ENCODE measurements at places on chromosomes 6 and 20.

DNA sequence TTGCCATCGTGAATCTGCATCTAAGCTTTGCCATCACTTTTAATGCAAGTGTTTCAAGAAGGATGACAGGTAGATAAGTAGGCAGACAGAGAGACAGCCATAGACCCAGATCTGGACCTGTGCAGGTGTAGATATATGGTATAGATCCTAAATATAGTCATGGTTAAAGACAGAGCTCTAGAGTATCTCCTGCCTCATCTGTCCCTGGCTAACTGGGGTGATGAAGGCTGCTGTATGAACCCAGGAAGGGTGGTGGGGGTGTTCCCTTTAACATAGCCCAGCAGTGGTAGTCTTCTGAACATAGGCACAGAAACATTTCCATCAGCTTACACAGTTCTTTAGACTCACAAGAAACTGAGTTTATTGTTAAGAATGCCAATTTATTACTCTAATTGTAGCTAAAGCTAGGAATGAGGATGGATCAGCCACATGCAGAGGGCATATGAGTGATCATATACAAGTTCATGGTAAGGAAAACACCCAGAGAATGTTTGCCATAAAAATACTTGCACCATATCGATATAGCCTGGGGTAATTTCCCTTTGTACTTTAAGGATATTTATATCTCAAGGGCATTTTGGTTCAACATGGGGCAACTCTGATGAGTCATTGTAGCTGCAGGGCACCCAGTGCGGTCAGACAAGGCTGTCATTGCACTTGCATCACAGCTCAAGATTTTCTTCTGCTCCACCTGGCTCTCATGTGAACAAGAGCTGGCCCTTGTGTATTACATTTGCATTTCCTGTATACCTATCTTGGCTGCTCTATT lies 587.2 kb downstream of the EPM2A start:
- no peak overlapping the region for H3K4me3 ChIP-seq
- no peaks in the 10 kb centered on the region for H3K4me1 ChIP-seq
- no peaks in the 10 kb centered on the region for H3K36me3 ChIP-seq
- ATAC-seq: peak; percentile 12
- H3K27me3 ChIP-seq: peaks cover 12% of the 10 kb centered on the region
- no peak overlapping the region for H3K27ac ChIP-seq

GRCh38 chr6:170124836-170125235 lies 166.0 kb downstream of the DLL1 start:
- no peaks in the 10 kb centered on the region for H3K4me1 ChIP-seq
- H3K27me3 ChIP-seq: peaks cover 9% of the 10 kb centered on the region
- no peak for ATAC-seq
- no peak overlapping the region for H3K27ac ChIP-seq
- no peaks in the 10 kb centered on the region for H3K36me3 ChIP-seq

- no peaks in the 10 kb centered on the region for H3K27me3 ChIP-seq
- H3K4me3 ChIP-seq: no peak overlapping the region
- no peaks in the 10 kb centered on the region for H3K36me3 ChIP-seq
Measured at GRCh38 chr6:130152908-130153510, 69.7 kb downstream of the SAMD3 start.

GRCh38 chr6:44645276-44645675 lies 257.8 kb downstream of the CDC5L start:
- no peak overlapping the region for H3K4me3 ChIP-seq
- no peak for ATAC-seq
- peaks cover 33% of the 10 kb centered on the region for H3K4me1 ChIP-seq

GRCh38 chr20:1424336-1424735 lies 31.5 kb upstream of the FKBP1A start:
- ATAC-seq: no peak
- H3K27me3 ChIP-seq: no peaks in the 10 kb centered on the region
- no peaks in the 10 kb centered on the region for H3K36me3 ChIP-seq
- no peak overlapping the region for H3K4me3 ChIP-seq
- no peak overlapping the region for H3K27ac ChIP-seq
- H3K4me1 ChIP-seq: peaks cover 9% of the 10 kb centered on the region

DNA sequence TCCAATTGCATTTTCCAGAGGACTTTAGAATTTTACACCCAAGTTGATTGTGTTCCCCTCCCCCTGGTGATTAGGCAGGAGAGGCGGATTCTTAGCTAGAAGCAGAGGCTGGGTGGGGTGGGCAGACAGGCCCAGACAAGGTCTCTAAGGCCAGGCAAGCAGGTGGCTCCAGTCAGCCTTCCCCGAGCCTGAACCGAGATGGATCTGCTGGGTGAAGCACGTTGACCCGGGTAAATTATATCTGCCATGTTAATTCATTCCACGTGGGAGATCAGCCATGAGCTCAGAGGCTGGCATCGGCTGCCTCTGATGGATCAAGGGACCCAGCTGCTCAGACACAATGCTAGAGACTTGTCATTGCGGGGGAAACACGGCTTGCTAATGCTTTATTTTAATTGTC lies 159.5 kb upstream of the MAFB start:
- no peaks in the 10 kb centered on the region for H3K4me1 ChIP-seq
- ATAC-seq: no peak
- H3K36me3 ChIP-seq: no peaks in the 10 kb centered on the region
- H3K27ac ChIP-seq: no peak overlapping the region
- no peak overlapping the region for H3K4me3 ChIP-seq

GRCh38 chr6:5670381-5670780 lies 336.3 kb downstream of the NRN1 start:
- H3K4me3 ChIP-seq: no peak overlapping the region
- H3K4me1 ChIP-seq: peaks cover 20% of the 10 kb centered on the region
- H3K27ac ChIP-seq: no peak overlapping the region
- H3K36me3 ChIP-seq: no peaks in the 10 kb centered on the region

Data from activated T-helper 17 cell treated with anti-CD3 and anti-CD28 coated beads, Interleukin-2, amount 50 U/mL, for 72 hours (primary cell).